ENCODE measurements at places on chromosomes 7 and 10.

DNA sequence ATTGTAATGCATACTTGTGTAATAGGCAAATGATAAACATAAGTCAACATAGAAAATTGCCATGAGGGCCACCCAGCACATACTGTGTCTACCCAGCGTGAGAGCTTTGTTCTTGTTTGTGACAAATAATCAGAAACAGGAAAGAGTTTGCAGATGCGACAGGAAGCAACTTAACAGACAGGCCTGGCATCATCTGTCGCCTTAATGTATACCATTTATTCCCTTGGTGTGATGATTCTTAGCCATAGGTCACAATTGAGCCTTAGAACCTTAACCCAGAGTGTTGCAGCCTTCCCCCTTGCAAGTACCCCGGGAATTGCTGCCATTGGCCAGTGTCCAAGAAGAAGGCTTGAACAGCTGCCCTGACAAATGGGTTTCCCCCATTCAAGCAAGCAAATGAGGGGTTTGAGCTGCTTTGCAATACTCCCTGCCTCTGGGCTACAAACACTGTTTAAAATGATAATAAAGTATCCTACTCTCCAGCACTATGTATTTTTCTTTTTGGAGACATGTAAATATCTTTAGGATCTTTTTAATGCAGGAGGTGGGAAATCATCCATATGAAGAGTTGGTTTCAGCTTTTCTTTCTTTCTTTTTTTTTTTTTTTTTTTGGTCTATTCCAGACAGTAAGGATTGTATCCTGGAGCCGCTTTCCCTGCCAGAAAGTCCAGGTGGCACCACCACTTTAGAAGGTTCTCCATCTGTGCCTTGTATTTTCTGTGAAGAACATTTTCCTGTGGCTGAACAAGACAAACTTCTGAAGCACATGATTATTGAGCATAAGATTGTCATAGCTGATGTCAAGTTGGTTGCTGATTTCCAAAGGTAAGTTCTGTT is 80.0 kb downstream of the ZNF277 start:
- DNase-seq: no peak

GRCh38 chr7:33248671-33249070 is 119.3 kb downstream of the BBS9 start:
- no peak for DNase-seq

- no peak for DNase-seq
These were observed 311.8 kb upstream of the IMMP2L start for GRCh38 chr7:111873963-111874690.

- DNase-seq: no peak
These were observed 3.9 kb downstream of the C10orf62 start for GRCh38 chr10:97593421-97593820.

GRCh38 chr10:117364110-117364960 is 10.9 kb downstream of the PDZD8 start:
- DNase-seq: no peak

DNA sequence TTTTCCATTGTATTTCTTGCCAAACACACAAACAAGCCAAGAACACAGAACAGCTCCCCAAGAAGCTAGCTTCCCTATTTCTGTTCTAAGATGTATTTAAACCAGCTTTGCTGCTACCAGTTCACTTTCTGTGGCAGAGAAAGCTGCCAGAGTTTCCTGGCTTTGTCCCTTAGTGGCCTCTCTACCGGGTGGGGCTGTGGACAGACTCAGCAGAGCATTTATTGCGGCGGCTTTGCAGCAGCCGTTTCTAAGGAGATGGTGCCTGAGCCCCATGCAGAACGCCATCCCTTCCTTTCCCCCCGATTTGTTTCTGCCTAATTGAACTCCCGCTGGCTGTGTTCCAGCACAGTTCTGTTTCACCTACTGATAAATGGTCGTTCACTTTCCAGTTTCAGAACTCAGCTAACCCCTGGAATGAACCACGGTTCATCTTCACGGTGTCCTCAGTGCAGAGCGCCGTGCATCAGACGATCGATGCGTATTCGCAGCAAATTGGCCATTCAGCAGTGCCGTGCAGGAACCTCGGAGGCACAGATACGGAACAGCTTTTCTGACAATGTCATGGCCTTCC is 33.8 kb upstream of the SFMBT2 start:
- no peak for DNase-seq

DNA sequence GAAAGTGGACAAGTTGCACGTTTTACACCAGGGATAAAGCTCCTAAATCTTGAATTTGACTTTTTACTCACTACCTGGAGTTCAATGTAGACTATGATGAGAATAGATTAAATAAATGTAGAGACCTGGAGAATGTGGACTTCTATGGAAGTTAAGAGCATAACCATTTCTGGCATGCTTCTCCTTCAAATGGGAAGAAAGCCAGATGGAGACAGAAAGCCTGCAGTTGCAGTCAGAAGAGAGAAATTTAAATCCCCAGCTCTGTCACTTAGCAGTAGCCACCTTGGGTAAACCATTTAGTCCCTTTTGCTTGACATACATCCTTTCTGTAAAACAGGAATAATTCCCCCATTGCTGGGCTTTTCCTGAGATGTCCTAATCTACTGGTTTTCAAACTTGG is 355.3 kb upstream of the AUTS2 start:
- no peak for DNase-seq

- no peak for DNase-seq
These were observed 75.5 kb upstream of the RPA3 start for GRCh38 chr7:7793921-7794320.

- no peak for DNase-seq
These were observed 260.9 kb downstream of the ADARB2 start for GRCh38 chr10:1476455-1476803.

All from CD4-positive, alpha-beta T cell treated with Interleukin-17A for 4 hours (primary cell).